Activated T-helper 17 cell treated with anti-CD3 and anti-CD28 coated beads, Interleukin-2, amount 50 U/mL, for 72 hours (primary cell): ENCODE measurements at places on chromosomes 3 and 15.
A peak's percentile ranks its signal among the peaks of the same experiment; 100 is the strongest.

DNA sequence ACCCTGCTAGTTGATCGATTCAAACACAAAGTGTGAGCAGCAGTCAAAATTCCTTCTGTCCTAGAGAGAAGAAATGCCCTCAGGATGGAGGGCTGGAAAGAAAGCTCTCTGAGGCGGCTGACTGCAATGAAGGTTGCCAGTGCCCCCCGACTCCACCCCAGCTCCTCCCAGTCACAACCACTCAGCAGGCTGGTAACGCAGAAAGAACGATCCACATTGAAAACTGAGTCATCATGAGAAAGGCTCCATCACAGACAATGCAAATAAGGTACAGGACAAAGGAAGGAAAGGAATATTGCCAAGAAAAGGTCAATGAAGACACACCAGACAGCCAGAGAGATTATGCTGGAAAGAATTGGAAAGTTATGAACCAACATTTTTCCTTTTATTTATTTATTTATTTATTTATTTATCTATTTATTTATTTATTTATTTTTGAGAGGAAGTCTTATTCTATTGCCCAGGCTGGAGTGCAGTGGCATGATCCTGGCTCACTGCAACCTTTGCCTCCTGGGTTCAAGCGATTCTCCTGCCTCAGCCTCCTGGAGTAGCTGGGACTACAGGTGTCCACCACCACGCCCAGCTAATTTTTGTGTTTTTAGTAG, 17.4 kb upstream of the VGLL4 start:
- peaks cover 8% of the 10 kb centered on the region for H3K4me1 ChIP-seq
- H3K27me3 ChIP-seq, result no peaks in the 10 kb centered on the region
- H3K36me3 ChIP-seq, result no peaks in the 10 kb centered on the region
- H3K27ac ChIP-seq, result no peak overlapping the region

GRCh38 chr3:126081618-126082361, 2.1 kb downstream of the SLC41A3 start:
- H3K27ac ChIP-seq, result no peak overlapping the region
- ATAC-seq, result no peak
- no peaks in the 10 kb centered on the region for H3K27me3 ChIP-seq
- H3K4me1 ChIP-seq, result peaks cover 19% of the 10 kb centered on the region
- no peak overlapping the region for H3K4me3 ChIP-seq

- ATAC-seq, result no peak
- no peak overlapping the region for H3K27ac ChIP-seq
- no peaks in the 10 kb centered on the region for H3K4me1 ChIP-seq
- no peaks in the 10 kb centered on the region for H3K36me3 ChIP-seq
- no peak overlapping the region for H3K4me3 ChIP-seq
Observed at GRCh38 chr3:185847506-185847905, 22.7 kb upstream of the IGF2BP2 start.

DNA sequence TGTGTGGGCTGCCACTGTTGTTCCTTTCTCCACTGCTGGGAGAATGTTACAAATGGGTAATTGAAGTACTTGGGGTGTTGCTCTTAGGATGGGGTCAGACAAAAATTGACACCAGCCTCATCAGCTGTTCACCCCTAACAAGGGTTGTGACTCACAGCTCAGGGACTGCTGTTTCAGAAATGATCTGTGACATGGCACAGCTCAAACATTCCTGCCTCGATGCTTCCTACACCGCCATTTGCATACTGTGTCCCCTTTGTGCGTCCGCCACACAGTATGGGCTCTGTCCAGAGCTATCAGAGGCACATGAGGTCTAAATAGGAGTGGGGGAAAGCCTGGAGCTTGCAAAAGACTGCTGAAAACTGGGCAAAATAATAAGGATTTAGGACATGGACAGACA, 43.9 kb downstream of the CCNL1 start:
- H3K27ac ChIP-seq, result peak overlapping the region; percentile 67
- no peak overlapping the region for H3K4me3 ChIP-seq
- H3K27me3 ChIP-seq, result no peaks in the 10 kb centered on the region
- H3K4me1 ChIP-seq, result peaks cover 6% of the 10 kb centered on the region

GRCh38 chr3:177726807-177727206, 529.5 kb upstream of the TBL1XR1 start:
- H3K4me3 ChIP-seq, result no peak overlapping the region
- no peaks in the 10 kb centered on the region for H3K36me3 ChIP-seq
- peaks cover 3% of the 10 kb centered on the region for H3K27me3 ChIP-seq
